Activated naive CD4-positive, alpha-beta T cell treated with anti-CD3 and anti-CD28 coated beads, Interleukin-2, amount 50 U/mL, for 16 hours (primary cell): ENCODE measurements at places on chromosomes 2 and 18.

- no peak for DNase-seq
These were observed 7.0 kb downstream of the EIF2AK2 start for GRCh38 chr2:37149626-37150322.

GRCh38 chr2:102498414-102498813 lies 25.4 kb downstream of the SLC9A4 start:
- DNase-seq: no peak

DNA sequence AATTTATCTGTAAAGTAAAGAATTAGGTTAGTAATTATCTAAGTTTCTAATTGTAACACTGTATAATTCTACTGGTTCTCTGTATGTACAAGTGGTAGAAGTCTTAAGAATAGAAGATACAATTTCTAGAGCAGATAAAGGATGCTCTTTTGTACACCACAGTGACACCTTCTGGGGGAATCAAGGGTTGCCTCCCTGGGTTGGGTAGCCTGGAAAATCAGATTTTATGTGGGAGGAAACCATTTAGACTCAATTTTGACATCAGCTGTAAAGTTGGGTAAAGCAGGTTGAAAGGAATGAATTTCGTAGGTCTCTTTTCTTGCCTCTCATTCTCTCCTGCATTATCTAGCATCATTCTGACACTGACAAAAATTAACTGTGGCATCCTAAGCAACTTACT lies 354.8 kb downstream of the DCC start:
- no peak for DNase-seq

GRCh38 chr18:55838319-55838718 lies 250.3 kb upstream of the TCF4 start:
- no peak for DNase-seq

DNA sequence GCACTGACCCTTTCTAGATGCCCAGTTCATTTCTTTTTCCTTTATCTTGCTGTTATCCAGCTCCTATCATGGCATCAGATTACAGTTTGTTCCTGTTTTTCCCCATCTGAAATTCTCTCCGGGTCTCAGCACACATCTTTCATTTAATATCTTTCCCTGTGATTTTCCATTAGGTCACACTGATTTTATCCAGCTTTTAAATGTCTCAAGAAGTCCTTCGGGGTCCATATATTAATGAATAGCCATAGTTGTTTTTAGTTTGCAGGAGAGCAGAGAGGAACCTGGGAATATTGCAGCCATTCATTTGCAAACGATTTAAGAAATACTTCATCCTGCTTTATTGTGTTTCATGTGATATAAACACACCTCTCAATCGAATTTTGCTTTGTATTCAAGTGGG lies 374.2 kb downstream of the TDRD15 start:
- no peak for DNase-seq

DNA sequence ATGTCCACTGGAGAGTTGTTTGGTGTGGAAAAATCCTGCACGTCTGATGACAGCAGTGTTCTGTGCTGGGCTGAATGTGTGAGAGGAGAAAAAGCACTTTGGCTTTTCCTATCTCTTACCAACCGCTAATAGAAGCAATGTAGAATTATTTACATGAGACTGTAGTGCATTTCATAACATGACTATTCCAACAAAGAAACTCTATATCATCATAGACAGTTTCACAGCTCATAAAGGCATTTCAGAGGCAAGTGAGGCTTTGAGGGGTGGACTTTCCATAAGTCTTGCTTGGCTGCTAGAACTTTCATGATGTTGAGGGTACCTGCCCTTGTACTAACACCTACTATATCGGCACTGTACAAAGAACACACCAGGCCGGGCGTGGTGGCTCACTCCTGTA lies 345.1 kb upstream of the RAB12 start:
- DNase-seq: no peak

- DNase-seq: no peak
These were observed 304.2 kb downstream of the EPHA4 start for GRCh38 chr2:221267773-221268425.

DNA sequence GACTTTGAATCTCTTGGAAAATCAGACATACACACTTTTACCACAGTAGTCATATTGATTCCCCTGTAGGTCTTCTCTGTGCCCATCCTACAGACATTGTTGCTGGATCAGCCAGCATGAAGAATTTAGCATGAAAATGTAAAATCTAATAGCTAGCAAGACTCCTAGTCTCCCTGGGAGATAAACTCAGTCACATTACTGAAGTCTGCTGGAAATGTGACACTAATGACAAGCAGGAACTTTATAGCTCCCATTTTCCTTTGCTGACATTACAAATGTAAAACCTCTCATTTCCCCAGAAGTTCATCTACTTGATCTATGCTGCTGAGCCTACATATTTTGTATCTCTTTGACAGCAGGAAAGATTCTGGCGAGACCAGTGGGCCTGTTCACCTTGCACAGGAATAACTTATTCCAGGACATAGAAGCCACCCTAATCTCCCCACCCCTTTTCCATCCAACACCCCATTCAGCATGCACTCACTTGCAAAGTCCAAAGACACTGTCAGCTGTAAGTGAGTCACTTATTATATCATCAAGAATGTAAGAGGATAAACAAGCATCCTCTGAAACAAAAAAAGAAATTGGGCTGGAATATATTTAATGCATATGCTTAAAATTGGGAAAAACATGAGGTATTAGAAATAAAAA lies 648.3 kb upstream of the PKDCC start:
- DNase-seq: no peak

- no peak for DNase-seq
These were observed 713.0 kb downstream of the LRRTM4 start for GRCh38 chr2:76809136-76809535.

DNA sequence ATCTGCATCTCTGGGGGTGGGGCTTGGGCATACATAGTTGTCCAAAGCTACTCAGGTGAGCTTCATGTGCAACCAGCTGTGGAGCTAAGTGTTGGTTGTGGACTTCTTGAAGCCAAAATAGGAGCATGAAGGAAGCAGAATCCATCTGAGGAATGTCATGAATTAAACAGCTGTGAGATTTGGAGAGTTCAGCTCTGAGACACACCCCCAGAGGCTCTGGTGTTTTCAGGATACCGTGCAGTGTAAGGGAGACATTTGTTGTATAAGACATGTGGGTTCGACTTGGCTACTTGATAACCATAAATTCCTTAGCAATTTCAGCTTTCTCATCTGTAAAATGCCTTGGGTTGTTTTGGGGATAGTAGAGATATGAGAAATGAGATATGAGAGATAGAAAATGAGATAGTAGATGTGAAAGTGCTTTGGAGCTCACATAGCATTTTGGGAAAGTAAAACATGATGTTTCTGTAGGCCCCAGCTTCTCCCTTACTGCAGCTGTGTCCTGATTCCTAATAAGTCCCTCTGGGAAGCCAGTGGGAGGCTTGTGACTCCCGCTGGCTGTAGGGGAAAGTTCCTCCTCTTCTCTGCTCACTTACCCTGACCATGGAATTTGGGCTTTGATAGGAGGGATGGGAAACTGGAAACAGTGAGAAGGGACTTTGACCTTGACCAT lies 50.0 kb downstream of the DPYSL5 start:
- DNase-seq: no peak

GRCh38 chr2:215847718-215848117 lies 165.6 kb downstream of the MREG start:
- no peak for DNase-seq

DNA sequence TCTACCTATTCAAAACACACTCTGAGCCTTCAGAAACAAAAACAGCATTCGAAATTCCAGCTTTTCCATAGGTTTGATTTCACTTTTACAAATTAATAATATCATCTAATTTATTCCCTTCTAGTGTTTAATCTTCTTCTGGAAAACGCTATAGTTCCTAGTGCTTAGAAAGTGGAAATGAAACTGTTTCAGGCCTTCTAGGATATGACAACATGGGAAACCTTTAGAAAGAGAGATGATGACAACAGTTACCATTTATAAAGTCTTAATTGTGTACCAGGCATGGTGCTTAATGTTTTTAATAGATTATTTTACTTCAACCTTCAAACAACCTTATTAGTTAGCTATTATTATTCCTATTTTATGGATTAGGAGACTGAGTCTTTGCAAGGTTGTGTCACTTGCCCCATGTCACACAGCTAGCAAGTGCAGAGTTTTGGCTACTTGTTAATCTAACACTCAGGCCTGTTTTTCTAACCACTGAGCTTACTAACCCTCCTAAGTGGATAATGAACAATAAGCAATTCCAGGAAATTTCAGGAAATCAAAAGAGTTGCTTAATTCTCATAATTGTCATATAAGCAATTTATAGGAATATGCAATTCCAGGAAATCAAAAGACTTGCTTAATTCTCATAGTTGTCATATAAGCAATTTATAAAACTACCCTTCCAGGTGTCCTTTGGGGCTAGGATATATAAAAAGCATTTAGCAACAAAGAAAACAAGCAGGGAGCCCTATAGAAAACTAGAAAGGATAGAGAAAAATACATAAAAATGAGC lies 206.0 kb downstream of the ZNF521 start:
- DNase-seq: no peak

- no peak for DNase-seq
These were observed 1.7 kb upstream of the FN1 start for GRCh38 chr2:215437614-215438013.

DNA sequence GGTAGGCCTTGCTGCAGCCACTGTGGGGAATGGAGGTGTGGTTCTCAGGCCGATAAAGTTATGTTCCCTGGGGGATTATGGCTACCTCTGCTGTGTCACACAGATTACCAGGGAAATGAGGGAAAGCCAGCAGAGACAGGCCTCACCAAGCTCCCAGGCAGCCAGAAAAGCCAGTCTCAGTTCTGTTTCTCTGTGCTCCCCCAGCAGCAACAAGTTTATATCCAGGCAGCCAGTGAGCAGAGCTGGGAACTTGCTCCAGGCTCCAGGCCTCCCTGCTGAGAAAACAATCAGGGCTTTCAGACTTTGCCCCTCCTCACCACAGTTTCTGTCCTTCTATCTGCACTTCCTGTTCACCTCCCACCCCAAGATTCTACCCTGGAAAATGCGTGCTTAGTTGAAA lies 596.6 kb upstream of the GYPC start:
- no peak for DNase-seq

GRCh38 chr18:32200766-32201165 lies 10.9 kb downstream of the MEP1B start:
- no peak for DNase-seq

DNA sequence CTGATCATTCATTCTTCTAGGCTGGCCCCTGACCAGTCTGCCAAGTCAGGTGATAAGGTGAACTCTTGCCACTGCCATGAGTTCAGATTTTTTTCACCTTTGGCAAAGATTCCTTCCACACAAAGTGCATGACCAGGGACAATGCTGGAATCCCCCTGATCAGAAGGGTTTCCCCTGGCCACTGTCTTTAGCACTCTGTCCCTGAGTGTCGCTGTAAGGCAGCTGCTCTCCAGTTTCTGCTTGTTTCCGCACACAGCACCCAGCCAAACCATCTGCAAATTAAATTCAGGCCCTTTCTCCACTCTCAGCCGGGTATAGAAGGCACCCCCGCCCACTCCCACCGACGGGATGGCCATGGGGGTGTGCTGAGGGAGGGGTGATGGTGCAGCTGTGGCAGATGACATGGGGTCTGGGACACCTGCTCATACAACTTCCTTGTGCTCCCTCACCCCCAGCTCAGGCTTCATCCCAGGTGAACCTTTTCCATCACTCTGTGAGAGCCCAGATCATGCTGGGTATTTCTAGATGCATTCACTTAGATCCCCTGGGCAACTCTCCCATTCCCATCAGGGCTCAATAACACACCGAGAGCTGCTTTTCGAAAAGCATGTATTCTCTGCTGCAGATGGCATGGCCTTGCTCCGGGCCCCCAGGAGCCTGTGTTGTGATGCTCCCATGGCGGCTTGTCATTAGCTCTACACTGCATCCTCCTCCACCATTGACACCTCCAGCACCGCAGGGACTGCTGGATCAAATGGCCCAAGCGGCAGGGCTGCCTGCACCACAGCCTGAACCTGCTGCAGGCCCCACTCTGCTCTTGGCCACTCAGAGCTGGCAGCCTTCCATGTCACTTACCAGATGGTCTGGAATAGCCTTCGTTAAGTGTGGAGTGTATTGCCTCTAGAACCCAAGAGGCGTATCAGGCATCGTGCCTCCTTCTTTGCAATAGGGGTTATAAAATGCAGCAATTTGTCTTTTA lies 52.3 kb upstream of the ROCK2 start:
- DNase-seq: no peak

DNA sequence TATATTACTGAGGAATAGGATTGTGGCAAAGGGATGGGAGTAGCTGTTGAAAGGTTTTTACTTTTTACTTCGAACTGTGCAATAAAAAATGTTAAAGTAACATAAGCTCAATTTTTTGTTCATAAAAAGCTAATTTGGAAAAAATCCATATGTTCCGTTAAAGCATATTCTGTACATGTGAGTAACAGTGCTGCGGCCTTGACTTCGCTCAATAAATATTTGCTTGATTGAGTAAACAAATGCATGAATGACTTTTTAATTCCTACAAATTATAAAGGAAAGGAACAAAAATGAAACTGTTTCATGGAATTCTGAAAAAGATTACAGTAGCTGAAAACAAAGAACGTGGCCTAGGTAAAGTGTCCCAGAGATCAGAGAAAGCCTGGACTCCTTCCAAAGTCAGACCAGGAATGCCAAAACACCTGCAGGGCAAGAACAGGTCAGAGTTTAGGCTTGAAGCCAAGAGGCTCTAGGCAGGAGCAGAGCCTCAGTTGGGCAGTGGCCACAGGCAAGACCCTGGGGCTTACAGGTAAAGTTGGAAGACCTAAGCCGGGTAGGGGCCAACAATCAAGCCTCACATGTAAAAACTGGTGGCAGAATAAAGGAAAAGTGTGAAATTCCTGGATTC lies 44.3 kb upstream of the FIGN start:
- no peak for DNase-seq

GRCh38 chr2:143704451-143705106 lies 575.4 kb downstream of the ARHGAP15 start:
- no peak for DNase-seq

- DNase-seq: no peak
These were observed 1.3 kb downstream of the ARHGEF4 start for GRCh38 chr2:130837811-130838565.

- no peak for DNase-seq
These were observed 60.4 kb downstream of the RHOB start for GRCh38 chr2:20507166-20507692.
